Heart left ventricle (tissue), 16 donors: ENCODE measurements at places on chromosomes 1 and 21. TPM values are rescaled to one million over a fixed set of nuclear protein-coding genes. Genes with fewer than 3 reads are reported as not detected.

DNA sequence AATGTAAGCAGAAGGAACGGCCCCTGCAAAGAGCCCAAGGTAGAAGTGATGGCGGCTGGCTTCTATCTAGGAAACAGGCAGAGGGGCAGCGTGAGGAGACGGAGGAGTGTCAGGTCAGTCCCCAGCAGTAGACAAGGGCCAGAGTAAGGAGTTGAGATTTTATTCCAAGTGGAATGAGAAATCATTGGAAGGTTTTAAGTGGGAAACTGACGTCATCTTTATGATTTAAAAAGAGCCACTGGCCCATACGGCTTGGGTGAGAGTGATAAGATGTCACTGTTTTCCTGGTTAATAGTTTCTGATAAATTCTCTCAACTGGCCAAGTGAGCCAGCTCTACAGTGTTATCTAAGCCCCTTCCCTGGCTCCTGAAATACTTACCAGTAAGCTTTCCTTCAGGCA is 103.2 kb upstream of the CAMK1G start:
- H3K27ac ChIP-seq, result no peak overlapping the region
- no peak overlapping the region for H3K4me3 ChIP-seq
- no peaks in the 10 kb centered on the region for H3K4me1 ChIP-seq
- H3K36me3 ChIP-seq, result no peaks in the 10 kb centered on the region
- DNase-seq, result no peak

GRCh38 chr1:92543131-92544055 is 56.7 kb upstream of the GFI1 start:
- DNase-seq, result no peak
- H3K27me3 ChIP-seq, result no peaks in the 10 kb centered on the region
- H3K4me1 ChIP-seq, result no peaks in the 10 kb centered on the region
- H3K4me3 ChIP-seq, result no peak overlapping the region
- no peak overlapping the region for H3K27ac ChIP-seq

- H3K4me1 ChIP-seq, result no peaks in the 10 kb centered on the region
- peak overlapping the region; percentile 21 for H3K27ac ChIP-seq
- no peaks in the 10 kb centered on the region for H3K27me3 ChIP-seq
- H3K36me3 ChIP-seq, result no peaks in the 10 kb centered on the region
- no peak overlapping the region for H3K4me3 ChIP-seq
Measured at GRCh38 chr1:234488054-234489006, 9.4 kb upstream of the TARBP1 start.

- no peak overlapping the region for H3K4me3 ChIP-seq
- peaks cover 81% of the 10 kb centered on the region for H3K4me1 ChIP-seq
- no peaks in the 10 kb centered on the region for H3K27me3 ChIP-seq
Measured at GRCh38 chr1:234541286-234541975, 62.5 kb upstream of the TARBP1 start.

DNA sequence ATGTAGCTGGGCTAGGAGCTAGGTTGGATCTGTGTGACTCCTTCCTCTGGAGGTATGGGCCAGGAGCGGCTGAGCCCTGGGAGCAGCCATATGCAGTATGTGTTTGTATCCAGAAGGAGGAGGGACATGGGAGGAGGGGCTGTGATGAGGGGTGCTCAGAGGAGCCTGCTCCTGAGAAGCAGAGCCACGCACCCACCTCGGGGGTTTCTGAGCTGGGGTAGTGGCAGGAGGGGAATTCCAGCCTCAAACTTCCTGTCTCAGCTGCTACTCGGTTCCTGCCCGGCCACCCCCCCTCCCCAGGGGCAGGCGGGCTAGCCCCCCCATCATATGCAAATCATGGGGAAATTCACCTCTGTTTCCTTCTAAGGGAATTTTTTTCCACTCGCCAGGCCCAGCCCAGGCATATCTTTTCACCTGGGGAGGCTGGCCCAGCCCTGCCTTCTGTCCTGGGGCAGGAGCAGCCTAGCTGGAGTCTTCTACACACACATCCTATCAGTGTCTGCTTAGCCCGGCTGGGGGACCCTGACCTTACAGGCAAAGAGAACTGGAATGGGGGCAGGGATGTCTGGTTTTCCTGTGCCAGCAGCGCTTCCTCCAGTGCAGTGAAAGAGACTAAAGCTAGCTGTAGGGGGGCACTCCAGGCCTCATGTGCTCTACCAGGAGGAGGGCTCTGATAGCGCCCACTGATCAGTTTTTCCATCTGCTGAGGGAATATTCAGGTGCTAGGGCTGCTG is 3.0 kb downstream of the ZC3H12A start:
- peaks cover 72% of the 10 kb centered on the region for H3K4me1 ChIP-seq
- peak overlapping the region; percentile 84 for H3K4me3 ChIP-seq
- H3K36me3 ChIP-seq, result peaks cover 52% of the 10 kb centered on the region
- no peaks in the 10 kb centered on the region for H3K27me3 ChIP-seq
- peak overlapping the region; percentile 93 for H3K27ac ChIP-seq

- DNase-seq, result no peak
- H3K4me3 ChIP-seq, result no peak overlapping the region
- H3K36me3 ChIP-seq, result no peaks in the 10 kb centered on the region
- no peaks in the 10 kb centered on the region for H3K27me3 ChIP-seq
Measured at GRCh38 chr1:194052514-194053338, 866.3 kb upstream of the B3GALT2 start.

The ATXN7L2 gene
- total RNA-seq, result 1.3 TPM

The FOXD2 gene
- not detected for total RNA-seq

The CFAP107 gene
- total RNA-seq, result not detected

The LCE2C gene
- total RNA-seq, result not detected

The SIM2 gene
- total RNA-seq, result not detected
